ENCODE measurements at places on chromosomes 3 and 15. TPM values are rescaled to one million over a fixed set of nuclear protein-coding genes. Genes with fewer than 3 reads are reported as not detected.

DNA sequence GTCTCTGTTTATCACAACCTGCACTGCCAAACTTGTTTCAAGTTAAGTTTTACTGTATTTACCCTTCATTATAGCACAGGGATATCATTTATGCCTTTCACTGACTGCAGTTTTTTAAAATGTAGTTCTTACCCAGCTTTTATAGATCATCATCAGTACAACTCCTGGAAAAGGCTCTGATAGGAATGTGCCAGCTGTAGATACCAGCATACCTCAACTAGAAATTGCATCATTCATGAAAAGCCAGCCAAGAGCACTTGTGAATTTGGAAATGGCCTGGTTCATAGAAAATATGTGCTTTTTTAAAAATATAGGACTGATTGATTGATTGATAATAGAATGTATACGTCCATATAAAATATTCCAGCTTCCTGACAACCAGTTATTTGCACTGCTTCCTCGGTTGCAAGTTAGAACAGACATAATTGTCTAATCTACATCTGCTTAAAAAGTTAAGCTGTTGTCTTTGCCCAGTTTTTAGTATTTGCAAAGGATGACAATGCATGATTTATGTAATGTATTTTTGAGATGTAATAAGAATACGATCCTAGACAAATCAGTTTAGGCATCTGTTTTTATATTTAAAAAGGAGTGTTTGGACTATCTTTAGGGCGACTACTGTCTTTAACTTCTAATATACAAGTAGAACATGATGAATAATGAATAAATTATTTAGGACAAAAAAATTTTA lies 58.5 kb downstream of the DCUN1D1 start:
- no peak for DNase-seq

DNA sequence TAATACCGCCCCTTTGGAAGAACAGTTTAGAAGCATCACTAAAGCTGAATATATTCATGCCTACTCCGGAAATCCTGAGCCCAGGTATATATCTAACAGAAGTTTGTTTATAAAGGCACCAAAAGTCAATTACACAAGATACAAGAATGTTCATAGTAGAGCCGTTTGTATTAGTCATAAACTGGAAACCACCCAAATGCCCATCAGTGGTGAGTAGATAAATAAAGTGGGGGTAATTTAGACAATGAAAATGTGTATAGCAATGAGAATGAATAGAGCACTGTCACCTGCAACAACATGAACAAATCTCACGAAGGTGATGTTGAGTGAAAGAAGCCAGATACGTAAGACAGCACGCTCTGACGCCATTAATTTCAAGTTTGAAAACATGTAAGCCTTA lies 68.3 kb upstream of the GLCE start:
- DNase-seq = no peak

Gene TLR9
- 0.23 TPM for polyA plus RNA-seq

- DNase-seq = peak; percentile 82
These were observed 69.1 kb downstream of the MAGEF1 start for GRCh38 chr3:184642631-184643285.

GRCh38 chr15:38463893-38464292 lies 10.0 kb downstream of the FAM98B start:
- DNase-seq = no peak

All from left renal pelvis (tissue), 4 donors.